ENCODE measurements at places on chromosomes 1 and 21.

- DNase-seq, result no peak
Measured at GRCh38 chr1:5333291-5333690, 658.9 kb downstream of the NPHP4 start.

DNA sequence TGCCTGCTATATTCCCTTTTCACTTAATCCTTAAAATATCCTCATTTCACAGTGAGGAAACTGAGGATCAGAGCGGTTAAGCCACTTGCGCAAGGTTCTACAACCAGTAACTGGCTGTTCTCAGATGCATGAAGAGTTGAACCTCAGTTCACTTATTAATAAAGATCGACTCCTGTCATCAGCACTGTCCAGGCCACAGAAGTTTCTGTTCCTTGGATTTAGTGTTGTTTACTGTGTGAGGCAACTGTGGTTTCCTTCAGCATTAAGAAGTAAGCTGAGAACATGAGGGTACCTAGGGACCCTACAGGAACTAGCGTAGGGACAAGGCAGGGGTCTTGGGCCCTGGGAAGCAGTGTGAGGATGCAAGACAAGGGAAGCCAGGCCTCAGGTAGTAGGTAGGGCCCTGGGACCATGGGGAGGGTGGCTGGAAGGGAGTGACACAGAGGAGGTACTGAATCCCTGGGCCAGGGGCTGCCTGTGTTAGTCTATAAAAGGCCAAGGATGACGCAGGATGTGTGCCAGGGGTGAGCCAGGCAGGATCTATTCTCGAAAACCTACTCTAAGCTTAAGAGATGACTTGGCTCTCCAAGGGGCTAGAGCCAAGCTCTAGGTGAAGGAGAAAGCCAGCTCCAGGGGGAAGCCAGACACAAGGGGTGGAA lies 181.2 kb upstream of the CSF3R start:
- no peak for DNase-seq

DNA sequence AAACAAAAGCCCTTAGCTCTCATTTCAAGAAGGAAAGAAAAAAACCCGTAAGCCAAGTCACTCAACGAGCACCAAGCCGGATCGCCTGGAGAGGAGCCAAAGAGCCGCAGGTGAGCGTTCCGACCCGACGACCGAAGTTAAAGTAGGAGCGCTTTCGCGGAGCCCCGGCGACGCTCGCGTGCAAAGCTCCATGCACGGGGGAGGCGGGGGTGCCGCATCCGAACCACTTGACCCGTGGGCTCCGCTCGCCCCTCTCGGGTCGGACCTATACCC lies 382 bp downstream of the GPBP1L1 start:
- DNase-seq, result no peak

DNA sequence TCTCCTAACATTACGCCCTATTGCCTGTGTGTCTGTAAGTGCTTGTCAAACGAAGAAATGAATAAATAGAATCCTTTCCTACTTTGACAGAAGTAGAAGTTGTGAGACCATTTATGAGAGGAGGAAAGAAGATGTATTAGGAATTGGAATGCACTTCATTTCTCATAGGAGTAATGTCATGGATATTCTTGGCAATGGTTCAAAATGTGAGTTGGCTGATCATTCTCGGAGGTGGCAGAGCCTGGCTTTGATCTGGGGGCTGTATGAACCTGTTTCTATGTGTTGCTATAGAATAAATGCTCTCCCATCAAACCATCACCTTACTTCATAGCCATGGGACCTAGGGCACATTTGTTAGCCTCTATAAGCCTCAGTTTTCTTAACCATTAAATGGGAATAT lies 10.1 kb upstream of the SERBP1 start:
- no peak for DNase-seq

DNA sequence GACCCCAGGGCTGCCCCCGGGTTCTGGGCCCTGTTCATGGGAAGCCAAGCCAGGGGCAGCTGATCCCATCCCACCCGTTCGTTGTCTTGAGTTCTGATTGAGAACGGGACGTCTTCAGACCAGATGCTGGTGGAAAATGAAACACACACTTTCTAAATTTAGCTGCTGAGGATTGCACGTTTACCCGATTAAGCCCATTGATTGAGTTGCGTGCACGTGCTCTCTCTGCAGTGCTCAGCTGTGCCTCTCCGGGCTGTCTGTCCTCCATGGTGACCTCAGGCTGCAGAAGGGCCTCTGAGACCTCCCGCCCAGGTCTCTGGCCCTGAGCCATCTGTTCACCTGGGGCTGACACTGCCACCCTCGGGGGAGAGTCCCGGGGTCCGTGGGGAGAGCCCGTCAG lies 27.0 kb upstream of the PEX10 start:
- DNase-seq, result no peak

- no peak for DNase-seq
Measured at GRCh38 chr1:17427696-17428660, 11.5 kb downstream of the RCC2 start.

DNA sequence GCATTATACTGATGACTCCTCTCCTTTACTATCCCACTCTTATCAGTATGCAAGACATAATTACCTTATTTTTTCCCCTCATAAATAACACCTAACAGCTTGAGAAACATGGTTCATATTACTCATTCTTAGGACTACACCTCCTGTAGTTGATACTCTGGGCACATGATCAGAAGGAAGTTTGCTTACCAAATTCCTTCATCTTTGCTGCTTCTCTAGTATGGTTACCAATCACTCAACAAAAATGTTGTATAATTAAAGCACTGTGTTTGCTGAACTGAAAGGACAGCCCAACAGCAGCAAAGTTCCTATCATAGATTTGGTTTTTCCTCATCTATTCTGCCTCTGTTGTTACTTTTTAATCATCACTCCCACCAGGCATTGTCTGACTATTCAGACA lies 586.3 kb downstream of the LRRIQ3 start:
- peak; percentile 8 for DNase-seq

- DNase-seq, result no peak
Measured at GRCh38 chr1:11563560-11564069, 84.7 kb downstream of the DISP3 start.

DNA sequence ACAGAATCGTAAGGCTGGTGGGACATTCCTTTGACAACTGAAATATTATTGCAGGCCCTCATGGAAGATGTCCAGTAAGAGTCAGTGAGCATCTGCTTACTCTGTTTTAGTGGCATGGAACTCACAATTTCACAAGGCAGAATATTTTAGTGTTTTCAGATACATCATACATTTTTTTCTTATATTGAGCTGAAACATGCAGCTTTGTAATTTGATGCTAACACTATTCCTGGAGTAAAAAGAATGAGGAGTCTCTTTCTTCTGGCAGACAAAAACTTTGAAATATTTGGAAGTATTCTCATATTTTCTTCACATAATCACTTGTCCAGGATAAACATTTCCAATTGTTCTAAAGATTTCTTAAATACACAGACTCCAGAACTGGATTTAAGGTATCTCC lies 17.7 kb downstream of the CLDN17 start:
- no peak for DNase-seq

GRCh38 chr1:21910558-21911204 lies 26.4 kb downstream of the HSPG2 start:
- DNase-seq, result no peak

DNA sequence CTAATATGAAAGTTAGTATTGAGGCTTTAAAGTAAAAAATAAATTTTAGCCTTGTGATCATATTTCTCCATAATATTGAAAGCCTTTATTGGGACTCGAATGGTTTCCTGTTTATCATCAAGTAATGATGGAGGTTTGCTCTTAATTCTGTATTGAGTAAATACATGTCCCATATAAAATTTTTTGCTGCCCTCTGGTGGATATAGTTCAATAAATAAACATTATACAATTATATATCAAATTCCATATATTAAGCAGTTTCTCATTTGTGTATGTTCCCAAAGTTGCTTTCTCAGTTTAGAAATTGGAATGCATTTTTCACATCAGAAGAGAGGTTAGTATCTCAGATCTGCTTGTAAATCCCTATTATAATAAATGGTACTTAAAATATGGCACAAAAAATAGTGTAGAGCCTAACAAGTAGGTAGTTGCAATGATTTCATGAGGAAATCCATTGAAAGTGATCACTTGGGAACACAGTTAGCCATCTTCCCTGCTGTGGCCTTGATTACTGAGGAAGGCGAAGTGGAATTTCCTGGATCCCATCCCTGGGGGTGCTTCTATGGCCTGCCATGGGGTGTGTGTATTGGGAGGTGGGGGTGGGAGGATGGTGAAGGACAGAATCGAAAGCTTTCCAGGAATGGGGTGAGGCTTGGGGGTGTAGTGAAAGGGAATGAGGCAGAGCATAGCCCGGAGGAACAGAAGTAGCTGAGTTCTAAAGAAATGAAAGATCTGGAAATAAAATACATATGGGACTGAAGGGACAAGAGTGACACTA lies 84.1 kb upstream of the C21orf91 start:
- peak; percentile 65 for DNase-seq

DNA sequence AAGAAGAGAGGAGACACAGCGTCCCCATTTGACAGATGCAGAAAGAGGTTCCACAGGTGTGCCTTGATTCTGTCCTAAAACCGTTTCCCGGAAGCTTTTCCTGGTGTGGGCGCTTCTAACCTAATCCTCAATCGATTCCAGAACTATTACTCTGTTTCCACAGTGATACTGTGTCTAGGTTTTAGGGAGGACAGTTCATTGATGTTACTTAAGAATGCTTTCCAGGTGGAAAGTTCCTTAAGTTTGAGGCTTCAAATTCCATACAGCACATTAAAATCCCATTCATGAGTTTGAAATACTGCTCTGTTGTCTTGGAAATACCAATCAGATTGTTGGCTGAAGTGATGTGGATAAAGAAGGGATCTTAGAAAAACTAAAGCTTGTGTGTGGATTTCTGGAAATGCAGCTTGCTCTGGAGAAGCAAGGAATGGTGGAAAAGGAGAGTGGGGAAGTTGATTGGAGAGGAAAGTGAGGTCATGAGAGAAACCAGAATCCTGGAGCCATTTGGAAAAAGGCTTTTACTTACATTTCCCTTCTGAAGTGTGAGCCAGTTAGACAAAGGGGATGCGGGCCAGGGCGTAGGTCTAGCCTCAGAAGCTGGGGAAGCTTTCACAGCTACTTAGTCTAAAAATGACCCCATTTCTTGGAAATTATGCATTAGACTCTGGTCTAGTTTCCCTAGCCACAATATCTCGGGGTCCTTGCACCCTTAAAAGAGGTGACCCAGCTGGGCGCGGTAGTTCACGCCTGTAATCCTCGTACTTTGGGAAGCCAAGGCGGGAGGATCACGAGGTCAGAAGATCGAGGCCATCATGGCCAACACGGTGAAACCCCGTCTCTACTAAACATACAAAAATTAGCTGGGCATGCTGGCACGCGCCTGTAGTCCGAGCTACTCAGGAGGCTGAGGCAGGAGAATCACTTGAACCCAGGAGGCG lies 6.7 kb downstream of the ELF3 start:
- no peak for DNase-seq

DNA sequence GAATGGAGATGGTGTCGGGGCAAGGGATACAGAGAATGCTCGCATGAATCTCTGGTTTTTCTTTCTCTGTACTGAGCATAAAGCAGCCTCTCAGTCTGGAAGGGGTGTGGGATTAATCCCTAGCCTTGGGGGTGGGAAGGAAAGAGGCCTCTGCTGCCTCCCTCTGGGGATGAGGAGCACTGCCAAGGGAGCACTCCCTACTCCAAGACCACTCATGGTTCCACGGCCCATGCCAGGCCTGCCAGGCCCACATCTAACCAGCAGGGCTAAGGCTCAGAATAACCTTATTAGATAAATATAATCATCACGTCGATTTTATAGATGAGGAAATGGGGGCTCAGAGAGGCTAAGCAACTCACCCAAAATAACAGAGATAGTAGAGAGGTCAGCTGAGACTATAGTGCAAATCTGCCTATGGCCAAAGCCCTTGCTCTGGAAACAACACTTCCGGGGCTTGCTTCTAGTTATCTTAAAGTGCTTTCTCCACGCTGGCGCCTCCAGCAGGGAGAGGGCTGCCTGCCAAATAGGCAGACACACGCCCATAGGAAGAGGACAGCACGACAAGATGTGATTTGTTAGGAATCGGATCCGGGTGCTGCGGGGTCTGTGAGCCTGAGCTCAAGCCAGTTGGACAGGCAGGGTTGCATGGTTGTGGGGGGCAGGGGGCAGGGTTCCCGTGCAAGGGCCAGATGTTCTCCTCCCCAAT lies 522 bp downstream of the TEX35 start:
- peak; percentile 23 for DNase-seq

DNA sequence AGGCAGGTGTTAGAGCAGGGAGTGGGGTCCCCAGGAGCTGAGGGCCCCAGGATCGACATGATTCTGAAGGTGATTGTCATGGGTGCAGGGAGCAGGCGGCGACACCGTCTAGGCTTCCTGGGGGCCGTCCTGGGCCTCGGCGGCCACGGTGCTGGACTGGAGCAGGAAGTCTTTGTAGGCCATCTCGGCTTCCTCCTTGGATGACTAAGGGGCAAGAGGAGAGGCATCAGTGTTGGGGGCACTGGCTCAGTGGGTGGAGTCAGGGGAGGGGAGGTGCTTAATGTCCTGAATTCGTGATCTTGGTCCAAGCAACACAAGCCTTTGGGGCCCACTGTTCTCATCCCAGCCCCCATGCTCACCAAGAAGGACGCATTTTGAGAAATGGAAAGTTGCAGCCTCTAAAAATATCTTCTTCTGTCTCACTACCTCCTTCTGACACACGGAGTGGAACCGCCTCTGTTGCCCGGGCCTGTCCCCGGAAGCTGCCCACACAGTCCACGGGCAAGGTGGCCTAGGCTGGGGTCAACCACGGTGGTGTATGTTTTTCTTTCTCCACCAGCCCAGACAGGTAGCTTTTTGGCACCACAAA lies 8.6 kb upstream of the FCMR start:
- no peak for DNase-seq

DNA sequence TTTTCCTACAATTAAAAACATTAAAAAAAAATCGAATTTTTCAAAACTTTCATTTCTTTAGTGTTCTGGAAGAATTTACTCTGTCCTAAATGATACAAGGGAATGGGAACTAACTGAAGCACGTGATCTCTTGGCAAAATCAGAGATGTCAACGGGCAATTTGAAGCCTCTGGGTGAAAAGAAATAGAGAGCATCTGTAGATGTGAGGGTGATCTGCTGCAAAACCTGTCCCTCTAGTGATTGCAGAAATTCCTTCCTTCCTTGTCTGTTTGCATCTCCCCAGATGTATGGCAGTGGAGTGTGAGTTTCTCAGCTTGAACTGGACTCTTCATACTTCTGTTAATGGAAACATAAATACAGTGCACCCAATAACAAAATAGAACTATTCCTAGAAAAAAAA lies 100.5 kb upstream of the S1PR1 start:
- DNase-seq, result no peak

GRCh38 chr1:12618661-12618964 lies 603 bp upstream of the DHRS3 start:
- no peak for DNase-seq

- no peak for DNase-seq
Measured at GRCh38 chr1:152645146-152645545, 18.0 kb upstream of the LCE2D start.

- DNase-seq, result no peak
Measured at GRCh38 chr1:80365359-80366021, 1359.0 kb upstream of the ADGRL4 start.

DNA sequence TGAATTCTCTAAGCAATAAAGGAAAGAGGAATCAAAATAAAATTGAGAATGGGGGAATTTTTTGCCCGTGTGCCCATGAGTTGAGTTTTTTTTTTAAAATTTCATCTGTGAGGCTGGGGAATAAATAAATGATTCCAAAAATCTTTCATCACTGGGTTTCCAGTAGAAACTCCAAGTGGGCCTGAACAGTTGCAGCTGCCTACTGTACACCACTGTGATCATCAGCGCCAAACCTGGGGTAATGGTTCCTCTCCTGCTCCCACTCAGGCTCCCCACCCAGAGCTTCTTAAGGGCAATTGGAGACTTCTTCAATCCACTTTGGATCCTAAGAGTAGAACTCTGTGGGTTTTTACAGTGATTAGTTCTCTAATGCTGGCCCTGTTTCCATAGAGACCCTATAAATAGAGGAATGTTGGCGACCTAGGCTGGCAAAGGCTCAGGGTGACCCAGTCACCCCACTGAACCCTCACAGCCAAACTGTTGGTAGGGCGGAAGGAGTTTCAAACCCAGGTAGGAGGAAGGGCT lies 9.3 kb downstream of the TMCC2 start:
- DNase-seq, result no peak
